ENCODE measurements at places on chromosomes 7 and 10. TPM values are rescaled to one million over a fixed set of nuclear protein-coding genes. Genes with fewer than 3 reads are reported as not detected.
A peak's percentile ranks its signal among the peaks of the same experiment; 100 is the strongest.

Gene ACTL6B
- not detected for total RNA-seq

Gene LRGUK
- 0.13 TPM for total RNA-seq

Gene MACC1
- total RNA-seq = 0.11 TPM

Gene MMP21
- not detected for total RNA-seq

Gene FERD3L
- total RNA-seq = not detected

Gene FRA10AC1
- 7.6 TPM for total RNA-seq

- peak; percentile 21 for DNase-seq
Measured at GRCh38 chr7:156732091-156732625, 91.6 kb downstream of the RNF32 start.

DNA sequence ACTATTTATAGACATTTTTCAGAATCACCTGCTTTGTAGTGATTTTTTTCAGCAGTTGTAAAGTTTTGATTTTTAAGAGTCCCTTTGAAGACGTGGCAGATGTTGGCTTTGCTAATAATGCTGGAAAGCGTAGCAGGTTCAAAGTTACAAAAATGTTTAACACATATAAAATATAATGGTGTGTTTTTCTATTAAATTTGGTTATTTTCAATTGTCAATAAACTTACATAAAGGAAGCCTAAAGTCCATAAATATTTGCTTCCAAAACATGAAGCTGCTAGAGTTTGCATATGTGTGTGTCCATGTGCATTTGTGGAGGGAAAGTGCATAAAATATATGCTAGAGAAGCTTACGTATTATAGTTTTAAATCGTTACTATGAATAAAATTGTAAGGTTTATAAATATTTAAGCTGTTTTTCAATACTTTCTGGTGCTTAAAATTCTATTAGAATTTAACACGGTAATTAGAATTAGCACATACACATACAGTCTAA, 3.7 kb downstream of the MEOX2 start:
- no peak for DNase-seq

GRCh38 chr10:96703358-96703757, 17.0 kb downstream of the PIK3AP1 start:
- no peak for DNase-seq

DNA sequence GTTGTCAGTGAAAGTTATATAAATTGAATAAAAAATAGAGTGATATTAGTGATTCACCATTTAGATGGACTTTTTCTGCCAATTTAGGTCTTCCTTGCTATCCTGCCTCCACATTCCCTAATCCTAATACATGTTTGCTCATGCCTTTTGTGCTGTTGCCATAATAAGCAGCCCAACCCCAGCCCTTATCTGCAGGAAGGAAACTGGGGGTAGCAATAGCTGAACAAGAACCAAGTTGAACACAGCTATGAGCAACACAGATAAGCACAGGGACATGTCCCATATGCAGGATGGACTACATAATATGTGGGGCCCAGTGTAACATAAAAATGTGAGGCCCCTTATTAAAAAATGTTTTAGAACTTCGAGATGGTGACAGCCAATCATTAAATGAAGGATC, 91.2 kb upstream of the AHR start:
- DNase-seq = no peak

- DNase-seq = no peak
Measured at GRCh38 chr10:119447823-119448546, 94.5 kb downstream of the RGS10 start.

DNA sequence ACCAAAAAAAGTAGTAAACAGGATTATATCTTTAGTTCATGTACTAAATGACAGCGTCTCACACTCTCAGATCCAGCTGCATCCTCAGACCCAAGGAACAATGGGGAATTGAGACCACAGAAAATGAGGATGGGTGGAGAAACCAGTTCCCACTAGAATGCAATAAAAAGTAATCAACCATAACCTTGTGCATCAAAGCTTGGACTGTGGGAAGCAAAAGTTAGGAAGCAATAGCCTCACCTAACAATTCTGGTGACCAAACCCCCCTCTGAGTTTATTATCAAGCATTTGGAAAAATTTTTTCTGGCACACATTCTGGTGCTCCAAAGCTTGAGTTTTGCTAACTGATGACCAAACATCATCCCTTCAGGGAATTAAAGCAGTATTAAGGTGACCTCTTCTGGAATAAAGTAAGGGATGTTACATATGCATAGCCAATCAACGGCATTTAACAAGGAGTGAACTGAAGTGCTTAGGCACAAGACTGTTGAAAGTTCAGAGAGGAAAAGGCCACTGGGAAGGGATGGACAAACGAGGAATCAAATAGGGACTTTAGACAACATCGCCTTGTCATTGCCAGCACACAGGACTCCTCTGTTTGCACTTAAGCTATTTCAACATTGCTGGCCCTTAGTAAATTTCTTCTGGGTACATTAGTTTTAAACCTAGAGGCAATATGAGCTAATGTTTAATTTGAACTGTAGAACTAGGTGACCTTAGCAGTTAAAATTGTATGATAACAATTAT, 1.2 kb upstream of the MAT1A start:
- no peak for DNase-seq
